Suprapubic skin (tissue), 4 donors: ENCODE measurements at places on chromosomes 12 and 14. TPM values are rescaled to one million over a fixed set of nuclear protein-coding genes. Genes with fewer than 3 reads are reported as not detected.
A peak's percentile ranks its signal among the peaks of the same experiment; 100 is the strongest.

DNA sequence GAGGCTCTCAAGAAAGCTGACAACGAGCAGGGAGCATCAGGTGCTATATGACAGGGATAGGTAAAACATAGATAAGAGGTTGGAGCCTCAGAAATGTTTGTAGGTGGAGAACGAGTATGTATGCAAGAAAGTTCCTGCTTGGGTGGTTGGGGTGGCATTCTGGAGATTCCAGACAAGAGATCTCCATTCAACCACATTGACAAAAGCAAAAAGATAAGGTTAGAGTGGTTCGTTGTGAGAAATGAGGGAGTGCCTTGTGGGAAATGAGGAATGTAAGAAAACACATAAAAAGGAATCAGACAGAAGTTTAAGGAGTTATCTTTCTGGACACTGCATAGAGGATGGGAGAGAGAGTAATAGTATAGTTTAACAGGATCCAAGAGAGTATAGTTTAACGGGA lies 290.3 kb downstream of the DPF3 start:
- DNase-seq: no peak

DNA sequence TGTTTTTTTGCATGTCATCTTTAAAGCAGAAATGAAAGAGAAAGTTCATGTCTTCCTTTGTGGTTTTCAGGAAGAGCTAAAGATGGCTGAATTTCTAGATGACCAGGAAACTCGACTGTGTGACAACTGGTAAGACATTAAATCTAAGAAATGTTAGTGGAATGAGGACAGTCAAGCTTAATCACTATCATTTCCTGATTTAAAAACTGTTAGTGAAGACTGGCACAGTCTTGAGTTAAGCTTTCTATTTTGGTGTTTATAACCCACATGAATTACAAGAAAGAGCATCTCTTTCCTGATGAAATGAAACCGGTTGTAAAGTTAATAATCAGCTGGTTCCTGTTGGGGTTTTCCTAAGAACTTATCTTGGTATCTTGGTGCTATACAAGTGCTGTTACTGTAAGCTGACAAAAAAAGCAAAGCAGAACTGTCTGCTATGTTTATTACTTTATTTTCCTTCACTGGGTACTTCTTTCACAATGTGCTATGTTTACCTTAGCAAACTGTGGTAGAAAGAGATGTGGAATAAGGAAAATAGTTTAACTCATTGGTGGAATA lies 5.2 kb downstream of the TRAFD1 start:
- DNase-seq: no peak

- DNase-seq: no peak
These were observed 22.4 kb downstream of the ARG2 start for GRCh38 chr14:67641902-67642749.

Gene SERPINA4
- not detected for total RNA-seq

DNA sequence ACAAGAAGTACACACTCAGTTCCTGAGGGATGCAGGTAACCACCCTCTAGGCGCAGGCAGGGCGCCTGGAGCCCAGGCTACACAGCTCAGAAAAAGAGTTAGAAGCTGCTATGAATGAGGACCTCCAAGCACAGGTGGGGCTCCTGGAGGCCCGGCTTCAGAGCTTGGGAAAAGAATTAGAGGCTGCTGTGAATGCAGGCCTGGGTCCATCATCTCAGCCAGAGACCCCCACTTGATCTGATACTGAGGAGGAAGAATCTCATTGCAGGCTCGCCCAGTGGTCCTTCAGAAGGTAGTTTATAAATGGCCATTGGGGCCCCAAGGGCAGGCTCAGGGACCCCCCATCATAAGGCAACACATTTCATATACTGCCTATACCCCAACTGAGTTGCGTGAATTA lies 556.4 kb downstream of the SLC6A15 start:
- DNase-seq: no peak

Gene SLC6A12
- total RNA-seq: not detected

- no peak for DNase-seq
These were observed 739.1 kb upstream of the ATXN7L3B start for GRCh38 chr12:73798523-73798922.

DNA sequence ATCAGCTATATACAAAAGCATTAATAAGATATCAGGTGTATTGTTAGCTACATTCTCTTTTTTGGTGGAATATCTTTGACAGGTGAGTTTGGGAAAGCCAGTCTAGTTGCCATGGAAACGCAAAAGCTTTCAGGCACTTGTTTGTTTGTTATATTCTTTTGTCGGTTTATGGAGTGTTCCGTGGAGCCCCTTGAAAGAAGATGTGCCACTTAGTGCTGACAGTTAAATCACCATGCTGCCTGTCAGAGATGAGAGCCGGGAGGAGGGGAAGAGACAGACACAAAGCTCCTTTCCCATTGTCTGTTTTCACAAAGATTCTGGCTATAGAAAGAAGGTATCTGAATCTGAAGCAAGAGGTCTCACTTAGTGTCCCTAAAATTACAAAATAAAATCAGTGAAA lies 170.8 kb downstream of the SNAPC1 start:
- no peak for DNase-seq

GRCh38 chr14:34036319-34036766 lies 85.5 kb upstream of the EGLN3 start:
- DNase-seq: no peak

DNA sequence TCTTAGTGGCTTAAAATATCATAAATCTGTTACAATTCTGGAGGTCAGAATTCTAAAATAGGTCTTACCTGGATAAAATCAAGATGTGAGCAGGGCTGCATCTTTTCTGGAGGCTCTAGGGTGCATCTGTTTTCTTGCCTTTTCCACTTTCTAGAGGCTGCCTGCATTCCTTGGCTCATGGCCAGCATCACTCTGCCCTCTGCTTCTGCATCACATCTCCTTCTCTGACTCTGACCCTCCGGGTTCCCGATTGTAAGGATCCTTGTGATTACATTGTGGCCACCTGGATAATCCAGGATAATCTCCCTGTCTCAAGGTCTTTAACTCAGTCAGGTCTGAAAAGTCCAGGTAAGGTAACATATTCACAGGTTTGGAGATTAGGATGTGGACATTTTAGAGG lies 11.0 kb upstream of the BMP4 start:
- no peak for DNase-seq

DNA sequence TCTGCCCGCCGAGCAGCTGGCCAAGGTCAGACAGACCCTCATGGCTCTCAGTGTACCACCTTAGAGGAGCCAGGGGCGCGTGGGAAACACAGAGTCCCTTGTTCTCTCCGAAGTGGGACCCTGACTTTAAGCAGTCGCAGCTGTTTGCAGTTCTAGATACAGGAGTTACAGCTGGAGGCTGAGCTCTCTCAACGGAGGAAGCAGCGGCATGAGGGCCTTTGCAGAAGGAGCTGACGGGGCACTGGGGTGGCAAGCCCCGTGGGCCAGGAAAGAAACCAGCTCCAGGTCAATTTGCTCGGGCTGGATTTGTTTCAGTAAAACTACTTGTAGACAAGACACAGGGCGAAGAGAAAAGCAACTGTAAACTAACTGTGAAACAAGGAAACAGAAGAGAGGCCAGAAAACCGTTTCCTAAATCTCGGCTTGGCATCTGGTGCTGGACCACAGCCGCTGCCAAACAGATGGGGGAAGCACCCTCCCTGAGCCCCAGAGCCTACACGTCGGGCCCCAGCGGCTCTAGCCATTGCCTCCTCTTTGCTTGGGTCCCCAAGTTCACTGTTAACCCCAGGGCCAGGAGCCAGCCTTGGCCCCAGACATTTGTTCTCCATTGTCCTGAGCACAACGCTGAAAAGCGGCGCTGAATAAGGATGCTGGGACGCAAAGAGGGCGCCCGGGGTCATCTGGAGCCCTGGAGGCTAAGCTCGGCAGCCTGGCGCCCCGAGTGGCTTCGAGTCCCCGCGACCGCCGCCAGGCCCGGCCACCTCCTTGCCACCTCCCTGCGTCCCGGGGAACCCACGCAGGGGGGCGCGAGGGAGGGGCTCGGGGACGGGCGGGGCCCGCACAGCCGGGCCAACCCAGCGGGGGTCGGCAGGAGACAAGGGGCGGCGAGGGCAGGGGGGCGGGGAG lies 914 bp upstream of the PACS2 start:
- DNase-seq: no peak

DNA sequence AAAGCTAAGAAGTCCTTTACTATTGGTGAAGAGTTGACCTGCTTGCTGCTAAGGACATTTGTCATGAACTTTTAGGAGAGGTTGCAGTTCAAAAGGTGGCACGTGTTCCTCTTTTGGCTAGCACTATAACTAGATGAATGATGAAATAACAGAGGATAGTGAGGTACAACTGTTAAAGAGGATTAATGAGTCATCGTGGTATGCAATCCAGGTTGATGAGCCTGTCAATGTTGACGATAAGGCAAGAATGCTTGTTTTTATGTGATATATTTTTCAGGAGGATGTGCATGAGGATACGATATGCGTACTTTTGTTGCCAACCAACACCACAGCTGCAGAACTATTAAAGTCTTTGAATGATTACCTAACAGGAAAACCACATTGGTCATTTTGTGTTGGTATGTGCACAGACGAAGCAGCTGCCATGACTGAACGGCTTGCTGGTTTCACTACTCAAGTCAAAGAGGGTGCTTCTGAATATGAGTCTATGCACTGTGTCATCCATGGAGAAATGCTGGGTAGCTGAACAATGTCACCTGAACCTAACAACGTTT lies 10.6 kb downstream of the CEP128 start:
- DNase-seq: no peak

- DNase-seq: no peak
These were observed 38.1 kb upstream of the FBRSL1 start for GRCh38 chr12:132451836-132452195.

DNA sequence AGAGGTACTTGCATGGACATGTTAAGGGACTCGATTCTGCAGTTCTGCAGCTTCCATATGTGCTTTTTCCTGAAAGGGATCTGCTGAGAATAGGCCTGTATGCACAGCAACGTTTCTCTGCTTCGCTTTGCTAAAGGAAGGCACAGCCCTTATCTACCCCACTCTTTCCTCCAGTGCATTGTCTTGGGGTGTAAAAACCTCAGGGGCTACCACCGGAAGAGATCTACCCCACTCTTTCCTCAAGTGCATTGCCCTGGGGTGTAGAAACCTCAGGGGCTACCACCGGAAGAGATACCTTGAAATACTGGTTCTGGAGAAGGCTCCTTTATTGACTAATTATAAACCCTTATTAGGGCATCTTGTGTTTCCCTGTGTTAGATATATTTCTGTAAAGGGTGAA lies 52.9 kb downstream of the SEL1L start:
- DNase-seq: no peak

GRCh38 chr14:100822532-100823296 lies 3.2 kb upstream of the MEG3 start:
- DNase-seq: no peak

- DNase-seq: no peak
These were observed 167.1 kb downstream of the CRADD start for GRCh38 chr12:93844164-93844784.

Gene TSHR
- total RNA-seq: not detected

- no peak for DNase-seq
These were observed 22.8 kb upstream of the ACTR10 start for GRCh38 chr14:58177125-58177524.

DNA sequence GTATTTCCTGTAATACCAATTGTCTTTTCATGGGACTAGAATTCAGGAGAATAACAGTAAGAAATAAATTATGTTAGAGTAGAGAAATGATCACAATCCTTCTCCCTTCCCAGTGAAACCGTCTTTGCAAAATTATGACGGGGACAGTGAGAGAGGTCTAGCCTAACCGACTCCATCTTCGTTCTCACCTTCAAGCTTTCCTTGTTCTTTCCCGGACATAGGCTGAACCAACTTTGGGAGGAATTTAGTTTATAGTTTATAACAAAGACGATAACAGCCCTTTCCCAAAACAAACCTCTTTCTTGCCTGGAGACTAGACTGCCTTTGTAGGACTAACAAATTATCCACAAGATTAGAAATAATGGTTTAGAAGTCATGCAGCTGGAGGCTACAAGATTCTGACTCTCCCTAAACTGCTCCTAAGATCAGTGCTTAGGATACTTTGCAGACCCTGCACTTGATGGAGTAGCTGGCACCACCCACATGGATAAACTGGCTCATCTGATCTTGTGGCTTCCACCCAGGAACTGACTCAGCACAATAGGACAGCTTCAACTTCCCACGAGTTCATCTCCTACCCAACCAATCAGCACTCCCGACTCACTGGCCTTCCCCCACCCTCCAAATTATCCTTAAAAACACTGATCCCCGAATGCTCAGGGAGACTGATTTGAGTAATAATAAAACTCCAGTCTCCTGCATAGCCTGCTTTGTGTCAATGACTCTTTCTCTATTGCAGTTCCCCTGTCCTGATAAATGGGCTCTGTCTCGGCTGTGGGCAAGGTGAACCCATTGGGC lies 521.2 kb upstream of the TBX3 start:
- no peak for DNase-seq

Gene PLEKHA5
- total RNA-seq: 36.0 TPM

DNA sequence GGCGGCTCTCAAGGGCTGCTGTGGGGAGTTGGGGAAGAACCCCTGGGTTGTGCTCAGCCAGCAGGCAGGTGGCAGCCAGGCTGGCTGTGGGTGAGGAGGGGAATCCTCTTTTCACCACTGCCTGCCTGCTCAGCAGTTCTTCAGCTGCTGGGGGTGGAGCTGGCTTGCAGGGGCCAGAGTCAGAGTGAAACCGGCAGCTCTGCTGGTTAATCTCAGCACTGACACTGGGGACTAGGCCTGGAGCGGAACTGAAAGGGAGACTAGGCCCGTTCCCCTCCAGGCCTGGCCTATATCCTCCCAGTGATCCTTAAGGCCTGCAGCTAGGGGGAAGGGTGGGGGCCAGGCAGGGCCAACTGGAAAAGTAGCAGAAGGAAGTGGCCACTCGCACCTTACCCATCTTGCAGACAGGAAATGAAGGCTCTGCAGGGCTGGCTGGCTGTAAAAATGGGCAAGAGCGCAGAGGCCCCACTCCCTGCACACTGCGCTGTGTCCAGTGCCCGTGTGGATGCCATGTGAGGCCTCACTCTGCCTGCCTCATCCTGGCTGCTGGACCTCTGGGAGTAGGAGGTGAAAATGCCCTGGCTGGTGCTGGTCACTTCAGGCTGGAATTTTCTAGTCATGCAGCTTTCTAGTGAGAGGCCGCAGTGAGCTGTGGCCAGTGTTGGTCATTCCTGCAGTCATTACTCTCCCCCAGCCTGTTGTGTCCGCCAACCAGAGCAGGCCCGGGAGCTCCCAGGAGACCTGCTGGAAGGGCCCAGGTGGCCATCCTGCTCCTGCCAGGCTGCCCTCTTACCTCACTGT lies 39.4 kb downstream of the SH2B3 start:
- DNase-seq: no peak

Gene DAO
- not detected for total RNA-seq

- no peak for DNase-seq
These were observed 75.9 kb upstream of the C14orf180 start for GRCh38 chr14:104503691-104504090.

DNA sequence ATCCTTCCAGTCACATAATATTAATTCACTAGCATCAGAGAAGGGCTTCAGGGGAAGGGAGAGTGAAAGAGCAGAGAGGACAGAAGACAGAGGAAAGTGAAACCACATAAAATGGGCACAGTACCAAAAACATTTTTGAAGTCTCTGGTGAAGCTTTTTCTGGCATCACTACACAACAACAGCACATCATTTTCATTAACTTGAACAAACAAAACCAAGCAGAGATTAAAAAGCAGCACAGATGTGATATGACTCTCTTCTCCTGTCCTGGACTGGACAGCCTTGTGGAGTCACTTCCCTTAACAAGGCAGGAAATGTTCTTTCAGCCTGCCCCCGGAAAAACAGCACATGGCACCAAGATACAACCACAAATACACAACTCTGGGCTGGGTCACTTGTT lies 112.0 kb downstream of the TSPAN8 start:
- no peak for DNase-seq

- peak; percentile 83 for DNase-seq
These were observed 776 bp downstream of the RDH5 start for GRCh38 chr12:55720894-55721444.

- peak; percentile 63 for DNase-seq
These were observed 4.5 kb downstream of the AJUBA start for GRCh38 chr14:22977684-22978486.

- no peak for DNase-seq
These were observed 527.2 kb downstream of the FLRT2 start for GRCh38 chr14:86057018-86057667.
